Stimulated activated CD8-positive, alpha-beta memory T cell treated with anti-CD3 and anti-CD28 coated beads, Interleukin-12 subunit alpha, Interleukin-12 subunit beta, amount 100 ng/mL, for 1 hour (primary cell): ENCODE measurements at places on chromosomes 13 and 19.

GRCh38 chr13:51601601-51602565, 17.6 kb downstream of the WDFY2 start:
- no peak for DNase-seq

GRCh38 chr13:113203507-113204377, 4.7 kb downstream of the PCID2 start:
- no peak for DNase-seq

DNA sequence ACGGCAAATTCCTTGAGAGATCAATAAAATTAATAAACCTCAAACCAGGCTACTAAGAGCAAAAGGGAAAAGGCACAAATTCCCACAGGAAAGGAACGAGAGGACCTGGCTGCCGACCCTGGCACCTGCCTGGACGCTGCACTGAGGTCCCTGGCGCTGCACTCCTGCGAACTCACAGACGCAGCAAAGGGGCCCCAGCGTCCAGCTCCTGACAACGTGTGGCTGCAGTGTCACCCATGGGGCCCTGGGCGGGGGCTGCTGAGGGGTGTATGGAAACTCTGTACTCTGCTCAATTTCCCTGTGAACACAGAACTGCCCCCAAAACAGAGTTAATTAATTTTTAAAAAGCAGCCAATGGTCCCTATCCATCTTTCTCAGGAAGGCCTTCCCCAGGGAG, 61.3 kb upstream of the C13orf46 start:
- DNase-seq, result no peak

DNA sequence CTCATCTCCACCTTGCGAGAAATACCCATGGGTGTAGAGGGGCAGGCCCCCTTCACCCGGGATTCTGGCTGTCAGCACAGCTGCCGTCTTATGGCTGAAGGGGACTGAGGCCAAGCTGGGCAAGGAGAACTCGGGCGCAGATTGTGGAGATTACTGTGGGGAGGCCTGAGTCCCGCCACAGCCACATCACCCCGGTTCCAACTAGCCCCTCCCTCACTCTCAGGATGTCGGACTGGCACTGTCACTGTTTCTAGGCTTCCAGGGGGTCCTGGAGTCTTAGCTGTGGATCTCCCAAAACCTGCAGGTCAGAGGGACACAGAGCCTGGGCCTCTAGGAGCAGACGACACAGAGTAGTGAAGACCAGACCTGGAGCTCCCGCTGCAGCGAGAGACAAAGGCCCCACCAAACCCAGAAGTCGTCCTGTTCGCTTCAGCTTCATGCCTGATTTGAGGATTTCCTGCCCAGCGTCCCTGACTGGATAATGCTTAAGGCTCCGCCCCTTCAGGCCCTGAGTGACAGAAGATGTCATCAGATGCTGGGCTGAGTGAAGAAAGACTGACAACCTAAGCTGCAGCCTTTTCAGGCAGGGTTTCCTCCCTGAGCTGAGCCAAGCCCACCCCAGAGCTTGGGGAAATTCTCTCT, 55.8 kb downstream of the ZNF93 start:
- no peak for DNase-seq

GRCh38 chr13:38213314-38213713, 136.3 kb upstream of the UFM1 start:
- no peak for DNase-seq

DNA sequence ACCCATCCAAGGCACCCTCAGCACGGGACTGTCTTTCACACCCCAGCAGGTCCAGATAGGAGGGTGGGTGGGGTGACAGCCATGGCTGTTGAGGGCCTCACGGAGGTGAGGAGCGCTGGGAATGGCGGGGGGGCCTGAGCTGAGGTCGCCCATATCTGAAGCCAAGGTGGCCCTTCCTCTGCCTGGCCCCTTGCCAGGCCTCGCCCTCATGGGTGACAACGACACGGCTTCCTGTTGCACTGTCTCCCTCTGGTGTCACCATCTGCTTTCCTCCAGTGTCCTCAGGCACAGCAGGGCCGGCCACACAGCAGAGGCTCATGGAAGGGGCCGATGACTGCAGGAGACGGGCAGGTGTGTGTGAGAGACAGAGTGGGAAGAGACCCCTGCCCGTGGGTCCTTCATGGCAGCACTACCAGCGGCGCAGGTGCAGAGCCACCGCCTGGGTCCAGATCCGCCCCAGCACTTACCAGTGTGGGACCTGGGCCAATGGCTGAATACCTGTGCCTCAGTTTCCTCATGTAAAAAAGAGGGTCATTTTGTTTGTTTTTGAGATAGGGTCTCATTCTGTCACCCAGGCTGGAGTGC, 8.1 kb upstream of the NKPD1 start:
- DNase-seq, result no peak

DNA sequence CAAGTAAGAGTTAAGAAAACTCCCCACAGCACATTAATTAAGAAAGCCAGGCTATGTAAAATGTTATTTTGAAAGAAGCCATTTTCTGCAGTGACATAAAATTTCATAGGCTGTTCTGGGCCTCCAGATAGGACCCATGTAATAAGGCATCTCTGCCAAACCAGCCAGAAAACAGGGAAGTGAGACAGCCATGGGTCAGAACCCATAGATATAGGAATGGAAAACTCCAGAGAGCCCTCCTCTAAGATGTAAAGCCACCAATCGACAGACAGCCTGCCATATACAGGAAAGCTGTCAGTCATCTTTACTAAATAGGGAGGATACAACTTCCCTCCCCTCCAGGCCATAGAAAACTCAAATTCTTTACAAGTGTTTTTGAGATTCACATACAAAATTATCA, 493.3 kb downstream of the COG6 start:
- no peak for DNase-seq

- no peak for DNase-seq
Measured at GRCh38 chr13:24541127-24541475, 28.5 kb upstream of the PARP4 start.

GRCh38 chr13:111537843-111538499, 217.5 kb downstream of the TEX29 start:
- no peak for DNase-seq

- no peak for DNase-seq
Measured at GRCh38 chr13:48575031-48575430, 42.2 kb upstream of the RCBTB2 start.

GRCh38 chr13:37127691-37128241, 22.3 kb upstream of the CSNK1A1L start:
- DNase-seq, result no peak

GRCh38 chr19:1665565-1666047, 13.2 kb upstream of the TCF3 start:
- no peak for DNase-seq

DNA sequence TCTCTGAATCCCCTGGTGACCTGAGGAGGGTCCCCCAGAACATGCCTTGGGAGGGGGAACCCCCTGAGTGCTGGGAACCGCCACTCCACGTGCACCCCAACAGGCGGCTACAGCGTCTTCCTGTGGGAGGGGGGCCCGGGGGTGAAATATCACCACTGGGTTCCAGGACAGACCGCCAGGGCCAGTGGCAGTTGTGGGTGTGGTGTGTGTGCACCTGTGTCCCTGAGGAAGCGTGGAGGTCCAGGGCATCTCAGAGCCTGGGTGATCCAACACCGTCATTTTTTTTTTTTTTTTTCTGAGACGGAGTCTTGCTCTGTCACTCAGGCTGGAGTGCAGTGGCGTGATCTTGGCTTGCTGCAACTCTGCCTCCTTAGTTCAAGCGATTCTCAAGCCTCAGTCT, 4.2 kb downstream of the ADGRE5 start:
- DNase-seq, result no peak

DNA sequence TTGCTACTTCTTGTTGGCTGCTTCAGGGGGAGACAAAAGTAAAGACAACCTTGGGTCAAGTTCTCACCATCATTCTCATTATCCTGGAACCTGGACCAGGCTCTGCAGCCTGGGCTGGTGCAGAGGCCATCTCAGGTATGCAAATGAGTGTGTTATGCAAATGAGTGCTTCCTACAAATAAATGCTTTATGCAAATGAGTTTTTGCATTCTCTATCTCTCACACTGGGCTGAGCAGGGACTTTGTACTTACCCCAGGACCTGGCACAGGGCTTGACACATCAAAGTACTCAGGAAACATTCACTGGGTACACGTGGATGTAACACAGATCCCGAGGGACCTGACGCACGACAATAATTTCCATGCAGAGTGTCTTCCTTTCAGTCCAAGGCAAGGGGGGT, 103.0 kb downstream of the DNAJC15 start:
- no peak for DNase-seq

DNA sequence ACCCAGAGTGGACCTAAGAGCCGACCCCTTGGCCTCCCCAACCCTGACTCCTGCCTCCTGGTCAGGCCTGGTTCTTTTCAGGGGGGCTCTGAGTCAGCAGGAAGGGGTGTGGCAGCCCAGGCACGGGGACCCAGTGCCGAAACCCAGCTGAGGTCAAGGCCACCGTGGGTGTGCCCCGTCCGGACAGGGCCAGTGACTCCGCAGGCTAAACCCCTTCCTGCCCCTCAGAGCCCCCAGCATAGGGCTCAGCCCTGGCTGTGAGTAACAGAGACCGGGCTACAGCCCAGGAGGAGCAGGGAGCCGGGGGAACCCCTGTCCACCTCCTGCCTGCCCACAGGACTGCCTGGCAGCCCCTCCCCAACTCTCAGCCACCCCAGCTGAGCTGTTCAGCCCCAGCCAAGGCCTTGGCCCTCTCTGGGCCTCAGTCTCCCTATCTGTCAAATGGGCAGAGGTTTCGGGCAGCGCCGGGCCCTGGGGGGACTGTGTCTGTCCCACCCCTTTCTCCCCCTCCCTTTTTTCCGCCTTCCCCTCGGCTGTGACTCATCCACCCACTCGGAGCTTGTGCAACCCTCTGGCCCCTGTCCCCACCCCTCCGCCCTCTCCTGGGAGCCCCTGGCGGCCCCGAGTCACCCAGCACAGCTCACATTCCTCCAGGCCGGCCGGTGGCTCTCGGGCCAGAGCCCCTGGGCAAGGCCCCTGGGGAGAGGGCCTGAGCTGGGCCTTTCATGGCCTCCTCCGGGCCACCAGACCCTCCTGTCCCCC, 8.6 kb downstream of the ZBTB7A start:
- peak; percentile 44 for DNase-seq

GRCh38 chr13:43939086-43939485, 59.4 kb downstream of the LACC1 start:
- DNase-seq, result no peak

DNA sequence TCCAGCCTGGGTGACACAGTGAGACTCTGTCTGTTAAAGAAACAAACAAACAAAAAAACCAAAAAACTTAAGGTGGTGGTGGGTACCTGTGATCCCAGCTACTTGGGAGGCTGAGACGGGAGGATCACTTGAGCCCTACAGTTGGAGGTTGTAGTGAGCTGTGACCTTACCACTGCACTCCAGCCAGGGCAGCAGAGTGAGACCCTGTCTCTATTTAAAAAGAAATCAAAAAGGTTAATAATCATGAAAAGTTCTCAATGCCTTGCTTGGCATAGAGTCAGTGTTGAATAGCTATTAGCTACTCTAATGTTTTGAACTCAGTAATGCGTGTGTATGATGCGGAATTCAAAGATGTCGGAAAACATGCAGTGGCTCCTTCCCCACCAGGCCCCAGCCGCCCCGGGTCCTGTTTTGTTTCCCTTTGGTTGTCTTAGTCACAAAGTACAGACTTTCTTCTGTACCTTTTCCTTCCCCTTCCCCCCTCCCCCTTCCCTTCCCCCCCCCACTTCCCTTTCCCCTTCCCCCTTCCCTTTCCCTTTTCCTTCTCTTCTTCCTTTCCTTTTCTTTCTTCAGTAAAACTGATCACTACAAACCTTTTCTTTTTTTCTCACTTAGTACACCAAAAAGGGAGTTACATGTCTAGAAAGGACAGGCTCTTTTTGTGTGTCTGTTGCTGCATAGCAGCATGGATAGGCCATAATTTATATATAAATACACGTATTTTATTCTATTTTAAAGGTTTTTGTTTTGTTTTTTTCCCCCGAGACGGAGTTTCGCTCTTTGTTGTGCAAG, 35.2 kb downstream of the DNM2 start:
- no peak for DNase-seq

GRCh38 chr13:110089815-110090214, 217.1 kb downstream of the COL4A1 start:
- no peak for DNase-seq

DNA sequence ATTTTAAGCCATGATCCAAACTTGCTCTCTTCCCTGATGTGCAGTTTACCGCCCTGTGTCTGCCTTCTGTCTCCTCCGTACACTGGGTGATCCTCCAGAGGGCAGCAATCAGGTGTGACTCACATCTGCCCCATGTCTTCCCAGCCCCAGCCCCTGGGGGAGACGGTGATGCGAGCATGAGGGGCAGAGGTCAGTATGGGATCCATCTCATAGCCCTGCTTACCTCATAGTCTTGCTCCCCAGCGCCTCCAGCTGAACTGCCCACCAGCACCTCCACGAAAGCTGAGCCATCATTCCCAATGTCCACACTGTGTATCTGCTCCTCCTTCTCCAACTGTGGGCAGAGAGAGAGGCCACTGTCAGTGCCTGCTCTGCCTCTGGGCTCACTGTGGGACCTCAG, 14.6 kb downstream of the XRCC1 start:
- no peak for DNase-seq

DNA sequence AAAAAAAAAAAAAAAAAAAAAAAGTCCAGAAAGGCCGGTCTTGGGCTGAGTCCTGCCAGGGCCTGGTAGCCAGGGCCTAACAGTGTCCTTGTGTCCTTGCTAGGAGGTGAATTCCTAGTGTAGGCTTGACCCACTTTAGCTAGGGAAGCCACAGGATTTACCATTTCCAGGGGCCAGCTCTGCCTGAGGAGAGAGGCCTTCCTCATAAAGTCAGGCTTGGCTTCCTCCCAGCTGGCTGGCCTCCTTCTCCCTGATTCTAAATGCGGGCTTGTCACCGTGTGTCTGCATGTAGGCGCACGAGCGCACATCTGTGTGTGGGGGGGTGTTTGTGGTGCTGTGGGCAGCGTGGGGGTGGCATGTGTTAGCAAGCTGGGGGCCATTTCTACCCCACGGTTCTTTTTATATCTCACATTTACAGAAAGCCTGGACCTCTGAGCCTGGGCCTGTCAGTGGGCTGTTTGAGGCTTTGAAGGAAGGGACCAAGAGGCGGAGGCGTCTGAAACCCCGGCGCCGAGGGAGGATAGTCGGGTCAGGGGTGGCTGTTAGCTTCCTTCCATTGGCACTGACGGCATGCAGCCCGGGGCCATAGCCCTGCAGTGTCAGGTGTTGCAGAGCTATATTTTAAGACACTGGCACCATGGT, 31.7 kb downstream of the IER2 start:
- DNase-seq, result no peak

- no peak for DNase-seq
Measured at GRCh38 chr19:42068756-42069571, 1.0 kb downstream of the GRIK5 start.

- DNase-seq, result no peak
Measured at GRCh38 chr13:26831336-26831908, 70.8 kb upstream of the GPR12 start.

DNA sequence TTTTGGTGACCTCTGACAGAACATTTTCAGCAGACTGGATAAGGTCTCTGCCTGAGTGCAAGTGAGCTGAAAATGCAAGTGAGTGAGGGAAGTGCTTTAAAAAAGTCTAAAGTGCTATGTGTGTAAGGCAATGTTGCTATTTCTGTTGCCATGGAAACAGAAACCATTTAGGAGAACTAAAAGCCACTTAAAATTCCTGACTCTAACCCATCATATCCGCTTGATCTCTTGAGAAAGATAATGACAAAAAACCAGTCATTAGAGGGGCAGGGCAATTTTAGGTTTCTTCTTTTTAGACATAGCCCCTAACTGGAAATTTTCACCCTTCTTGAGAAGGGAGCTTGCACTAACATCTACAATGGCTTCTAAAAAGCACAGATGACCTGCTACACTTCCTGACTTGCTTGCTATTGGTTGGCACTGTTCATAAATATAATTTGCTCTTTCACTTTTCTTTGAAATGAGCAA, at the start of gene CYSLTR2:
Gene CYSLTR2, plus strand, starts transcription at position 458 of the 468 bp plus-strand sequence. CDS start 52,889 bp downstream, outside the sequence.
- DNase-seq, result no peak

GRCh38 chr19:16247353-16248182, 49.9 kb downstream of the AP1M1 start:
- peak; percentile 75 for DNase-seq
